ENCODE measurements at places on chromosomes 1 and 21. TPM values are rescaled to one million over a fixed set of nuclear protein-coding genes. Genes with fewer than 3 reads are reported as not detected.
A peak's percentile ranks its signal among the peaks of the same experiment; 100 is the strongest.

CCDC190 gene
- total RNA-seq: 0.80 TPM

DNA sequence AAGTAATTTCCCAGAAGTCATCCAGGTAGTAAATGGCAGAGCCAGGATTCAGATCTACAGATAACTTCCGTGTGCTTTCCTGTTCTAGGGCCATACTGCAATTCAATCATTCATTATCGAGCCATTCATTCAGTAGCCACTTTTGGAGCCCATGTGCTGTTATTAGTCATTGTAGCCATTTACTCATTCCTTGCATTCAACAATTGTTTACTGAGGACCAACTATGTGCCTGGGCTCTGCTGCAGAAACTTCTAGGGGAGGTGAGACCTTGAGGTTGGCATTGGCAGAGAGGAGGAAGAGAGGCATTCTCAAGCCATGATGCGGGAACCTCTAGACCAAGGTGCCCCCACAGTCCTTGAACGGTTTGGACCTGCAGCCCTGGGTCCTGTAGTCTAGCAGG, 27.9 kb downstream of the EPHB2 start:
- H3K36me3 ChIP-seq: no peaks in the 10 kb centered on the region
- no peak overlapping the region for H3K4me3 ChIP-seq
- H3K27ac ChIP-seq: no peak overlapping the region
- H3K27me3 ChIP-seq: peaks cover 59% of the 10 kb centered on the region
- H3K4me1 ChIP-seq: no peaks in the 10 kb centered on the region

DNA sequence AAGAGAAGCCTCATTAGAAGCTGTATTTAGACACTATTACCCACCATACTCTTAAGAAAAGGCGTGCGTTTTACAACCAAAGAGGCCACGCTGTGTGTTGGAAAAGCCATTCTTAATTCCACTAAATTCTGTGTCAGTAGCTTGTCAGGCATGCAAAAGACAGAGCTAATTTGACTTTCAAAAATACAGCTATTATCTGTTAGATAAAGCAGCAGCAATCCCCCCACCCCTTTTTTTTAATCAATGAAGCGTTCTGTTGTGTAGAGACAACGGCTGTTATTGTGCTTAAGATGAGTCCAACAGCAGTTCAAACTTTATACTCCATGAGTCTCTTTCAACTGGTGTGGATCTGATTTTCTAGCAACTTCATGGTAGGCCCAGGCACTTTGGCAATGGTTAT, 43.5 kb downstream of the PLA2G4A start:
- no peaks in the 10 kb centered on the region for H3K4me1 ChIP-seq
- no peaks in the 10 kb centered on the region for H3K27me3 ChIP-seq
- H3K27ac ChIP-seq: no peak overlapping the region
- no peak overlapping the region for H3K4me3 ChIP-seq
- no peaks in the 10 kb centered on the region for H3K36me3 ChIP-seq

RPTN gene
- not detected for total RNA-seq

CNTN2 gene
- total RNA-seq: 0.58 TPM

GRCh38 chr1:244064621-244065020, 13.5 kb downstream of the ZBTB18 start:
- DNase-seq: no peak
- no peak overlapping the region for H3K27ac ChIP-seq
- no peak overlapping the region for H3K4me3 ChIP-seq
- H3K36me3 ChIP-seq: no peaks in the 10 kb centered on the region

KRTAP19-1 gene
- total RNA-seq: not detected

DNA sequence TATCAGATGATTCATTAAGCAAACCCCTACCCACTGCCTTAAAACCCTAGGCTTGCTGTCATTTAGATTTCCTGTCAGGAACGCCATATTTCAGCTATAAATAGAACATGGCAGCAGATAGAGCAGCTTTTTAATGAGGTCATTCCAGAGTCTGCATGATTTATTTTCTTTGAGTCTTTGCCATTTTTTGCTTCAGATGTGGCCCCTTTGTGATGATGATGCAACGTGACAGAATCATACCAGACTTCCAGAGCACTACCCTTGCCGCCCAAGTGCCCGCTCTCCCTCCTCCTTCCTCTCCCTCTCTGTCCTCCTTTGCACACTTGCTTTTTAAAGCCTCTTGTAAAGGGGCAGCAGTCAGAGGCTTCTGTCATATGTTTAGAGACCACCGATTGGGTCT, 55.5 kb upstream of the TRIM67 start:
- no peak for DNase-seq
- peaks cover 9% of the 10 kb centered on the region for H3K27me3 ChIP-seq
- H3K27ac ChIP-seq: no peak overlapping the region

RNF220 gene
- 62.6 TPM for total RNA-seq

BMP8B gene
- 0.33 TPM for total RNA-seq

GRCh38 chr1:246681900-246682895, 42.0 kb upstream of the SCCPDH start:
- H3K27me3 ChIP-seq: no peaks in the 10 kb centered on the region
- DNase-seq: peak; percentile 75
- peak overlapping the region; percentile 71 for H3K27ac ChIP-seq
- no peak overlapping the region for H3K4me3 ChIP-seq

GLIS1 gene
- 0.16 TPM for total RNA-seq

DNA sequence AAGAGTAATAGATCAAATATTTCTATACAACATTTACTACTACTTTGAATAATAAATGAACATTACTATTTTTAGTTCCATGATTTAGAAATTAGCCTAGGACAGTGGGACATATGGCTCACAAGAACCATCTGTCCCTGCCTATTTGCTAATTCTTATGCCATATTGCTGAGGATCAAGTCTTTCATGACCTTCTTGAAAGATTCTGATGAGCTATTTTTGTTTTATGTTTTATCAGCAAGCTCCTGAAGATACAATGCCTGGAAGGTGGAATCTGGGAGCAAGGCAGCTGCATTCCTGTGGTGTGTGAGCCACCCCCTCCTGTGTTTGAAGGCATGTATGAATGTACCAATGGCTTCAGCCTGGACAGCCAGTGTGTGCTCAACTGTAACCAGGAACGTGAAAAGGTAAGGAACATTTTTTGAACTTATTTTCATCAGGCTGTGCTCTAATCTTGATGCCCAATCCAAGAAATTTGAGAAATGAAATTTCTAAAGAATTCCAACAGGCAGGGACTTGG, 326.7 kb downstream of the PAPPA2 start:
- H3K36me3 ChIP-seq: no peaks in the 10 kb centered on the region
- DNase-seq: no peak
- H3K27me3 ChIP-seq: no peaks in the 10 kb centered on the region

PROK1 gene
- total RNA-seq: not detected

DNA sequence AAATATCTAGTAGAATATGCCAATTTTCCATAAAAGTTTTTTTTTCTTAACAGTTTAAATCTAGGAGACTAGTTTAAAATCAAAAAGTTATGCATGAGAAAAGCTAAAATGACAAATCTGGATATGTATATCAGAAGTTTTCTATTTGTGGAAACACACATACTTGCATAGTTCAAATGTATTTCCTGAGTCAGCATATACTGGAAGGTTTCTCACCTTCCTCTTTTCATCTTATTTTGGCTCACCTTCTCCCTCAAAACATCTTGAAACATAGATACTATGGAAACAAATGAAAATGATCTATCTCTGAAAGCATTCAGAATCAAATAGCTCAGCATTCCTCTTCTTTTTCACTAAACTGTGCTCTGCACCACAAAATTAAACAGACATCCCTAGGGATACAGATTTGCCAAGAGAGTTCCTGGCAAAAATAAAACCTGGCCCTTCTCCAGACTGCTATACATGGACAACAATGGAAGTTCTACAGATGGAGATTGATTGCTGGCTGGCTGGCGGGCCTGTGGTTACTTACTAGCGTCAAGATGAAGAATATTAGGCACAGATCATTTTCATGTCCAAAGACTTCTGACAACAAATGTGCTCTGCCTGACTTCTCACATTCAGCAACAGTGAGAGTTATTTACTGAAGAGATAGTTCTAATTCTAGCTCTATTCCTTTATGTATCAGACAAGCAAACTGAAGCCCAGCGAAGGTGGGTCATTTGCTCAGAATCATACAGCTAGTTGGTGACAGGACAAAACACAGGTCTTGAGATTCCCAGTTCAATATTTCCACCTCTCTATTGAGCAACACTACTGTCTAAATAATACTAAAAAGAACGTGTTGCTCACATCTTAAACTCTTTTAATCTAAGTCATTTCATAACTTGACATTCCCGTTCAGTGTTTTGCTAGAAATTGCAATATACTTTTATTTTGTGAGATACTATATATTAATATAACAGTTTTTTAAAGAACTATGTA, 26.6 kb downstream of the DIPK1A start:
- no peaks in the 10 kb centered on the region for H3K36me3 ChIP-seq
- no peaks in the 10 kb centered on the region for H3K27me3 ChIP-seq
- peaks cover 31% of the 10 kb centered on the region for H3K4me1 ChIP-seq

GRCh38 chr1:10905841-10906655, 106.4 kb upstream of the TARDBP start:
- DNase-seq: no peak
- peaks cover 78% of the 10 kb centered on the region for H3K27me3 ChIP-seq
- H3K36me3 ChIP-seq: no peaks in the 10 kb centered on the region
- H3K27ac ChIP-seq: no peak overlapping the region

- H3K27ac ChIP-seq: no peak overlapping the region
- DNase-seq: no peak
- no peaks in the 10 kb centered on the region for H3K36me3 ChIP-seq
Measured at GRCh38 chr21:33117101-33117888, 47.4 kb downstream of the OLIG1 start.

C1orf116 gene
- total RNA-seq: 0.74 TPM
